Esophagus mucosa (tissue), 1 donor: ENCODE measurements at places on chromosomes 2 and 18. TPM values are rescaled to one million over a fixed set of nuclear protein-coding genes. Genes with fewer than 3 reads are reported as not detected.

Gene RAPGEF4
- total RNA-seq: 3.3 TPM

Gene DES
- 29.3 TPM for total RNA-seq

Gene ABCB11
- not detected for total RNA-seq

Gene ZNF396
- total RNA-seq: 0.80 TPM

Gene RESP18
- not detected for total RNA-seq

Gene RAB17
- total RNA-seq: 7.8 TPM

Gene MC4R
- not detected for total RNA-seq

Gene CPLX4
- total RNA-seq: not detected

Gene CREG2
- 2.3 TPM for total RNA-seq

Gene SOWAHC
- total RNA-seq: 46.2 TPM

Gene CYS1
- 0.52 TPM for total RNA-seq

Gene ACTG2
- total RNA-seq: 40.8 TPM

Gene KLHL41
- total RNA-seq: 0.40 TPM
